ENCODE measurements at places on chromosomes 3 and 15.

GRCh38 chr15:67022587-67023105 lies 42.8 kb upstream of the SMAD3 start:
- DNase-seq, result no peak

DNA sequence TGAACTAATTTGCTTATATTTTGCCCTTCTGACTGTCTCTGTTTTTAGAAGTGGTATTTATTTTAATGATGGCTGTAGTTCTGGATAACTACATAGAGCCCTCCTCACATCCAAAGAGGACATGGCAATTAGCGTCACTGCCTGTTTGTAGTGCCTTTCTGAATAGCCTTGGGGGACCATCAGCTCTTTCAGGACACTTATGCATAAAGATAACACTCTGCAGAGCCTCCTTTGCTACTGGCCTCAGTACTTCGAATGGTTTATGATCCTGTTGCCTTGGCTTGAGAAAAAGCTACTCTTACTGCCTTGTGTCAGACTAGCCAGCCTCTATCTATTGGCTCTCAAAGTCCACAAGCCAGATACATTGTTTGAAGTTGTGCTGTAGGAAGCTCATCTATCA lies 105.4 kb upstream of the SPRED1 start:
- no peak for DNase-seq

GRCh38 chr3:22713936-22714335 lies 489.2 kb upstream of the UBE2E2 start:
- DNase-seq, result peak; percentile 14

- DNase-seq, result peak; percentile 85
These were observed 35.4 kb upstream of the CORO2B start for GRCh38 chr15:68543165-68544008.

DNA sequence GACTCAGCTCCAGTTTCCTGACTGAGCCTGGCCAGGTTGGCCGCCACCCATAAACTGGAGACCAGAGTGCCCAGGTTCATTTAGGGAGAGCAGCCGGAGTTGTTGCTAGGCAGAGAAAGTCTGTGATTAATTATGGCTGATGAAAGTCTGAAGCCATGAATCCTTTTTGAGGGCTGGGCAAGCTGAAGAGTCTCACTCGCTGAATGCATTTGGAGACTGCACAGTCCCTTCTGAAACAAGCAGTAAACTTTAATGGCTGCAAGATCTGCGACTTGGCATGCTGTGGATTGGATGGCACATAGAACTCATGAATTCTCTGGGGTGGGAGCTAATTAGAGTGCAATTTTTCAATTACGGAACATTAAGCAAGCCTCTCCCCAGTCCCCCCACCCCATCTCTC lies 282.1 kb downstream of the RPLP1 start:
- no peak for DNase-seq

DNA sequence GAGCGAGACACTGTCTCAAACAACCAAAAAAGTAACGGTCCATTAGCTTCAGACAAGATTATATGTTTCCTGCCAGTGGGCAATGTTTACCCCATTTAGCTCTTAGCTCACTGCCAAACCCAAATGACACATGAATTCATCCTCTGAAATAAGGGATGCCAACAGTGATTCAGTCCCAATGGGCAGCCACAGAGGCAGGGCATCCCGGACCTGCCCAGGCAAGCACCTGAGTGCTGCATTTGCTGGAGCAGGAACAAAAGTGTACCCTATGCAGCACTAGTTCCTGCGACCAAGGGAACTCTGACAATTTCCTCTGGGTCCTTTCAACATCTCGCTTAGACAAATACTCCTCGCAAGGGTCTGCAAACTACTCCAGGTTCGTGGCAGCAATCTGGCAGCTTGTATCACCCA lies 8.0 kb downstream of the IP6K2 start:
- DNase-seq, result no peak

DNA sequence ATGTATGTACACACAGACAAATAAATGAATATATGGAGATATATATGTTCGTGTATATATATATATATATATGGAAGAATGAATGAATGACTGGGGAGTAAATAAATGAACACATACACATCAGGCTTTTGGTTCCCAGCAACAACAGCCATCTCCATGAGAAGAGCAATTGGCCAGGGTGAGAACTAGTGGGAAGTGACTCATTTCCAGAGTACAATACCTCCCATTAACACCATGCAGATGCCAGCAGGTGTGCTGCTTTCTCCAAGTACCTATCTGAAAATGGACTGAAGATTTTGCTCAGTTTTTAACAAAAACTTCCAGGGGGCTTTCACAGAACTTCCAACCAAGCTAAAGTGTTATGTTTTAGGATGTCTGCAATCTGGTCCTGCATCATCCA lies 179.8 kb upstream of the SLC2A2 start:
- DNase-seq, result no peak

GRCh38 chr15:90192961-90193786 lies 8.0 kb upstream of the SEMA4B start:
- DNase-seq, result no peak

GRCh38 chr15:37133602-37134001 lies 33.3 kb upstream of the MEIS2 start:
- no peak for DNase-seq

DNA sequence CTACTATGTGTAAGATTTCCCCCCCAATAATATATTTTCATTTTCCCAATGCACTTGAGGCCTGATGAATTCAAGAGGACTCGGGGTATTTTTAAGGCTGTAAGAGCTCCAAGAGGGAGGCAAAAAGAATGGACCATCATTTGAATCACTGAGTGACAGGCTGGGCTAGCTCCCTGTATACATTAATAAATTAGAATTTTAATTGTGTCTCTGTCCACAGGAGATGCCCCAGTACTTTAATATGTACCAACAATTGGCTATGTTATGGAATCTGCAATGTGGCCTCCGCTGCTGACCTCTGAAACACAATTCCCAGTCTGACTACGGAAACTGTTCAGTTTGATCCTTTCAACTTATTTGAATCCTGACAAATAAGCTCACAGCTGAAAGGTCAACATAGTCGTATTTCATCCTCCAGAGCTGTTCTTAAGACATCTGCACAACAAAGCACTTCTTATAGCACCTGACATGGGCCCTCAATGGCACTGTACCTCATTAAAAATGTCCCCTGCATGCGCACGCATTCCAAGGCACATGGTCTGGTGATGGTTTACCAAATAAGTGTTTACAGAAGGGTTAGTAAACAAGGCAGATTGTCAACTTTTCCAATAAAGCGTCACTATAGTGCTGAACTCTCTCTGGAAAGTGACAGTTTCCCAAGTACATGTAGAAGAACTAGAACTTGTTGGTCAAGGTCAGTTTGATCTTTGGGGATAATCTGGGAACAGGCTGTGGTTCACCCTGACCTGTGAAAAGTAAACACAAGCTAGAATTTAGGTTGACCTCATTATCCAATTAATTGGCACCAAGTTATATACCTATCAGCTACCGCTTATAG lies 472.9 kb downstream of the FOXP1 start:
- no peak for DNase-seq

- no peak for DNase-seq
These were observed 145.9 kb upstream of the GALNT15 start for GRCh38 chr3:16028604-16029003.

DNA sequence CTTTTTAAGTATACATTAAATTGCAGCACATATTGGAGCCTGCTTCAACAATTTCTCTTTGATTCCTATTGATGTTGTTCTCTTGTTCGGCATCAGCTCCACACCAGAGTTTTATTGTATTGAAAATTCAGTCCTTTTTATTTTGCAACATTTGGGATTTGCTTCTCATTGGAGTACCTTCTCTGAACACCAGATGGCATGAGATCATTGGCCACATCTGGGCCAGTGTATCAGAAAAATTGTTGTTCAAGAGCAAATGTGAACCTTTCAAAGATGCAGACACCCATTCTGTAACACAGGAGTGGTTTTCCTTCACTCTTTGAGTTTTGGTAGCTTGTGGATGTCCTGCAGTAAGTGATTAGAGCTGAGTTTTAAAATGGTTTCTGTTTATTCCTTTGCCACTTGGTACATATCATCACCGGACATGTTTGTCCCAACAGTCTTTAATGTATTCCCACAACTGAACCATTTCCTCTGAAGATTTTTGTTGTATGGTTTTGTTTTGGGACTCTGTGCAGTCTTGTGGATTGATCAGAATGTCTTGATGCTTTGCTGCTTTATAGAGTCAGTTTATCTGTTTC lies 96.1 kb downstream of the MCTP2 start:
- no peak for DNase-seq

DNA sequence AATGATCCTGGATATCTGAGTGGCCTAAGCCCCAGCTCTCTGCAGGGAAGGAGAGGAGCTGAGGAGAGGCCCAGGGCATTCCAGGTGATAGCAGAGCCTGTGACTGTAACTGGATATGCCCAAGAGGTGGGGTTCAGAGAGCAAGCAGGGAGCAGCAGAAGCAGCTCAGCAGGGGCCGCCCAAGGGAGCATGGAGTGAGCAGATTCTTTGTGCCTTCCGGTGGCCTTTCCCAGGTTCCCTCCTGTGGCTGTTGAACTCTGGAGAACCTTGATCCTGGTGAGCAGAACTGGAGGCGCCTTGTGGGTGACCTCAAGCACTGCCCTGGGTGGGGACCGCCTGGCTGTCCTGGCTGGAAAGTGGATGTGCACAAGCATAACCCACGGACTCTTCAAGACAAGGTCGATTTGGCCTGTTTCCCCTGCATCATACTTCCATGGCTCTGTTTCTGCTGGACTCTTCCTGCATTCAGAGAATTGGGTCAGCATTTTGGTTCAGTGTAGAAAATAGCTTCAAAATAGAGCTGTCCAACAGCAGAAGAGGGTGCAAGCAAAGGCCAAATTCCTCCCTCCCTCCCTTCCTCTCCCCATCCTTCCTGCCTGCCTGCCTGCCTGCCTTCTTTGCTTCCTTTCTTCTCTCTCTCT lies 76.1 kb downstream of the ARNT2 start:
- no peak for DNase-seq

DNA sequence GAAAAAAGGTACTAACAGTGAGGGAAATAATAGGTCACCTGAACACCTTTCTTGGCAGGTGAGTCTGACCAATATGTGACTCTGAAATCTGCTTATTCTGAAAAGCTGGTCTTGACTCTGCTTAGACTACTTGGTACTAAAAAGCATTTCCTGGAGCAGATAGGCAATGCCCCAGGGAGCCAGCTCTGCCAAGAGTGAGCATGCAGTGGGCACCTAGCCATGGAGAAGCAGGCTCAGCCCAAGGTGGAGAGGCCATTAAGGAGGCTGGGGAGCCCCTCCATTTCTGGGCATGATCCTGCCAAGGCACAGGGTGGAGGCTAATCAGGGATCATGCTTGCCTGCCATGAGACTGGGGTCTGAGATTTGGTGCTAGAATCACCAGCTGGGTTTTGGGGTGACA lies 1.6 kb upstream of the LTF start:
- no peak for DNase-seq

DNA sequence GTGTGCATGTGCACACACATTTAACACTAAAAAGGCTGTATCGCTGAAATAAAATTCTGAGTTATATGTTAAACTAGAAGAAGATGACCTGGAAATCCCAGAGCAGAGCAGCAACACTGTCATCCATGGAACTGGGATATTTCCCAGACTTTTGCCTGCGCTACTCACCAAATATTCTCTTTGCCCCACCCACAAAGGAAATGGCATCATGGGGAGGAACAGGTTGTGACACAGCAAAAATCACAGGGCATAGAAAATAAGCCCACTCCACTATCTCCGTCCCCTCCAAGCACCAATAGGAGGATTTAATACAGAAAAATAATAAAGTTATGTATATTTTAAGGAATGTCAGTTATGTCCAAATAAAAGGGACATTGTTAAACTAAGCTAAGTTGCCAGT lies 71.7 kb downstream of the COL8A1 start:
- DNase-seq, result no peak

DNA sequence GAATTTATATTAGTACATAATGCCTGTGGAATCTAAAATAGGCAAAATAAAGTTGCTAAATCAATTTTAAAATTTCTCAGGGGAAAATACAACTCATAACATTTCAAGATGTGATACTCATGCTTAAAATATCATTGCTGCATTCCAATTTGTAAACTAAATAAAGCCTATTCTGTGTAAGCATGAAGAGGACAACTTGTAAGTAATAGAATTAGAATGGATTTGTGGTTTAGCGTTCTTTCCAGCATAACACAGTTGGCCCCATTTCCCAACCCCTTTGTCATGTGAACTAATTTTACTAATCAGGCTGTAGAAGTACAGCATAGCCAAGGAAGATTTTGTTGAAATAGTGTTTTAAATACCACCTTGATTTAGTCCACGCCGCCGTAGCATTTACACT lies 437.2 kb downstream of the SI start:
- DNase-seq, result no peak

DNA sequence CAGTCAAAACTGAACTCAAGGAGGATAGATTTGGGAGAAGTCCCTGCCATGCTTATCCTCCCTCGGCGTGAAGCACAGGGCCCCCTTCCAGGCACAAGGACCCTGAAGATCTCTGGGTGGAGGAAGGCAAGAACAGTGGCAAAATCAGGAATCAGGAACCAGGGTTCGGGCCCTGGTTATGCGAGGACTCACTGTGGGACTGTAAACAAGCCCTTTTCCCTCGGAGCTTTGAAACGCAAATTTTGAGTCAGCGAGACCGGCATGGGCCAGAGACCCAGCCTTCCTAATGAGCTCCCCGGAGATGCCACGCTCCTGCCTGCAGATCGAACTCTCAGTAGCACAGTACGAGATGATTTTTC lies 70.1 kb downstream of the SLC12A8 start:
- DNase-seq, result no peak

DNA sequence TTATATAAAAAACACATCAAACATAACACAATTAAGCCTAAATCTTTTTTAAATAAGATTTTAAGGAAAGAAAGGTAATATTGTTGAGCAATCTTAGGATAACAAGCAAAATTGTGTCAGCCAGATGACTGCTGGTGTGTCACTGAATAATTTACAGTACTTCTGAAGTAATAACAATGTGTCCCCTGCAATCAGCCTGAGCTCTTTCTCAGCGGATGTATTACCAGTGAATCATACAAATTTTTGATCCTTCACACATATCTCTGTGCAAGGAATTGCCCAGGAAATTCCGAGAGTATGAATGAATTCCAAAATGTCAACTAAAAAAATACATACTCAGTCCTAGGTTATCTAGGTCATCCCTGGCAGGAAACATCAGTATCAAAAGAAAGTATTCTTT lies 76.6 kb upstream of the PTX3 start:
- peak; percentile 21 for DNase-seq

GRCh38 chr3:19920401-19921080 lies 13.5 kb downstream of the EFHB start:
- DNase-seq, result no peak

- peak; percentile 91 for DNase-seq
These were observed 320.3 kb upstream of the TGFBR2 start for GRCh38 chr3:30286007-30286669.

DNA sequence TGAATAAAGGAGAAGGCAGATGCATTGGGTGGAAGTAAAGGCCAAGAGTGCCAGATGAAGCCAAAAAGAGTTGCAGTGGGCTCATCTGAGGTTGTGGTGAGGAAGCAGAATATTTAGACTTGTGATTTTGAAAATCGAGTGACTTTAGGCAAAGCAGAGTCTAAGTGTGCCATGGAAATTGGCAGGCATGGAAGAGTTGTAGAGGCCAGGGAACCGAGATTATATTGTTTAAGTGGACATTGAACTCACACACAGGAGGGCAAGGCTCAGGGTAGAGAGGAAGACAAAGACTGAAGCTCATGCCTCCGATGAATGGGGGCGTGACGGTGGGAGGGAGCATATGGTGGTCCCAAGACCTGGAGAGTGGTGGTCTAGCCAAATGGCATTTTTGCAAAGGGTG lies 347.5 kb downstream of the EPHB1 start:
- no peak for DNase-seq

All from lower leg skin (tissue), 4 donors.